NCI-H460 (cell line): ENCODE measurements at places on chromosomes 1 and 21.

GRCh38 chr1:22275626-22276395 lies 132.9 kb upstream of the WNT4 start:
- DNase-seq, result peak; percentile 16

DNA sequence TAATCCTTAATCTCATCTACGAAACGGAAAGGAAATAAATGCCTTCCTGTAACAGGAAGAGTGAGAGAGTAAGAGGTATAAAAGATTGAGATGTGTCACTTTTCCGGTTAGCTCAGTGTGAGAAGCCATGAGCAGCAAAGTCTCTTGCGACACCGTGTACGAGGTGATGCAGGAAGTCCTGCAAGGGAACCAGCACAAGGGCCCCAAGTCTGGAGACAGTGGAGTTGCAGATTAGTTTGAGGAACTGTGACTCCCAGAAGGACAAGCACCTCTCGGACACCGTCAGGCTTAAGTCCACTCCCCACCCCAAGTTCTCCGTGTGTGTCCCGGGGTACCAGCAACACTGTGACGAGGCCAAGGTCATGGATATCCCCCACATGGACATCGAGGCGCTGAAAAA lies 592.3 kb upstream of the ADGRL2 start:
- no peak for DNase-seq

DNA sequence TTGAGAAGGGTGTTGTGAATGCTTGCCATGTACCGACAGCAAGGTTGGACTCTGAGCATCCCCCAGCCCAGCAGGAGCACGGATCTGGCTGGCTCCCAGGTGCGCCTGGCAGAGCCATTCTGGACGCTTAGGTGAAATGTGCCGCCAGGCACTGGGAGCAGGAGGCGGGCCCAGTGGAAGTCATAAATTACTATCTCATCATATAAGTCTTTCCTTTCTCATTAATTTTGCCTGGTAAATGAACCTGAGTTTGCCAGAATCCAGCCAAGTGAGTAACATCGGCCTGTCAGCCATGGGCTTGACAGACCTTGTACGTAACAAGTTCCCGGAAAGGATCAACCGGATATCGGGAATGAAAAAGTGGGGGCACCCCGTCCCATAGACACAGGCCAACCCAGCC lies 179.5 kb upstream of the ARHGEF16 start:
- no peak for DNase-seq

DNA sequence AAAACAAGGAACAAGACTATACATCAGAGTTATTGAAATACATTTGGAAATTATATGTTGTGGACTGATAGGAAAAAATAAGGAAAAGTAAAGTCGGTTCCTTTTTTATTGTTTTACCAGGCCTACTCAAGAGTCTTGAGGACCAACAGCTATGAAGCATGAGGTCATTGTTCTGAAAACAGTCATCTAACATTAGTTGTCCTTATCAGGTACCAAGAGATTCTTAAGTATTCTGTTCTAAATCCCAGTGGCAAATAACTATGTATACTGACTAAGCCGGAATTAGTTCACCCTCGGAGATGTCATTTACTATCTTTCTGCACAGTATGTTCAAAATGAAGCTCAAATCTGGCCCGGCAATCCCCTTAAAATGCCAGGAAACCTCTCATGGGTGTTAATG lies 585 bp downstream of the ADGRL4 start:
- no peak for DNase-seq

DNA sequence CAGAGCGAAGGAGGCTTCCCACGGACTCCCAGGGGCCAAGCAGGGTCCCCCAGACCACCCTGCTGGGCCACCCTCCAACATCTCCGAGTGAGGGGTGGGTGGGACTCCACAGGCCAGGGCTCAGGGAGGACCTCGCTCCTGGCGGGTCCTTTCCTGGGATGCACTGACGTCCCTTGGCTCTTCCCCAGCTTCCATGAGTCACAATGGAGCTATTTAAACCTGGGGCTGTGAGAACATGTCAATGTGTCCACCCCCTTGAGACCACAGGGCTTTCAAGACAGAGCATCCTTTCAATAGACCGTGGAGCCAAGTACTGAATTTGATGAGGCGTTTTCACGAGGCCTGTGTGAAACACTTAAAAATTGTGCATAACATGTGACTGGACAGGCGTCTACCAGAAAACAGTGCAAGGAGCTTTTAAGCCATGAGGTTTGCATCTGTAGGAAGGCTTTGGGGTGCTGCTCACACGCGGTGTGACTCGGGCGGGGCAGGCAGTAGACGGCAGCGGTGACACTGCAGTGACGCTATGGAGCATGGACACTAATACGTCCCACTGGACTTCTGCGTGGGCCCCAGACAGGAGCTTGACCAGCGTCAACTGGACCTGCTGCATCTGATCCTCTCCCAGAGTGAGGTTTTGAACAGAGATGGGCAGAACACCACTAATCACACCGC lies 24.1 kb upstream of the NPHP4 start:
- DNase-seq, result no peak

- DNase-seq, result no peak
Measured at GRCh38 chr1:206472886-206473285, 2.6 kb downstream of the IKBKE start.

- DNase-seq, result no peak
Measured at GRCh38 chr1:99598738-99599411, 47.0 kb upstream of the PALMD start.

GRCh38 chr1:207022996-207023679 lies 9.4 kb downstream of the C1orf116 start:
- DNase-seq, result no peak

DNA sequence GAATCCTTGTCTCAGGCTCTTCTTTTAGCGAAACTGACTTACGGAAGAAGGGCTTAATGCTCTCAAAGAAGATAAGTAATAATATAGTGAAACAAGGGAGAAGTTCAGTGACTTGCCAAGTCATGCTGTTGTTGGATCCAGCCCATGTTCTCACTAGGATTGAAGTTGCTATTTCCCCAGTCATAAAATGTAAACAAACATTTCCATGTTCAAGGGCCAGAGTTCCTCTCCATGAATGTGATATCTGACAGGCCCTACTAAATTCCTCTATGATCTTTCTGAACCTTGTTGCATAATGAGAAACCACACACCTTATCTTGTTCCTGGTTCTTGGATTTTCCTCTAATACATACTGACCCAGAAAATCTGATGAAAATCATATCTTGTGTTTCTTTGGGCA lies 876.5 kb upstream of the B3GALT2 start:
- no peak for DNase-seq

GRCh38 chr1:234631721-234632125 lies 21.7 kb upstream of the IRF2BP2 start:
- DNase-seq, result no peak

GRCh38 chr1:207918011-207918410 lies 7.1 kb upstream of the CD34 start:
- DNase-seq, result no peak

GRCh38 chr1:234841281-234841680 lies 231.3 kb upstream of the IRF2BP2 start:
- DNase-seq, result no peak

- DNase-seq, result no peak
Measured at GRCh38 chr1:43832255-43832654, 101.3 kb upstream of the ARTN start.

DNA sequence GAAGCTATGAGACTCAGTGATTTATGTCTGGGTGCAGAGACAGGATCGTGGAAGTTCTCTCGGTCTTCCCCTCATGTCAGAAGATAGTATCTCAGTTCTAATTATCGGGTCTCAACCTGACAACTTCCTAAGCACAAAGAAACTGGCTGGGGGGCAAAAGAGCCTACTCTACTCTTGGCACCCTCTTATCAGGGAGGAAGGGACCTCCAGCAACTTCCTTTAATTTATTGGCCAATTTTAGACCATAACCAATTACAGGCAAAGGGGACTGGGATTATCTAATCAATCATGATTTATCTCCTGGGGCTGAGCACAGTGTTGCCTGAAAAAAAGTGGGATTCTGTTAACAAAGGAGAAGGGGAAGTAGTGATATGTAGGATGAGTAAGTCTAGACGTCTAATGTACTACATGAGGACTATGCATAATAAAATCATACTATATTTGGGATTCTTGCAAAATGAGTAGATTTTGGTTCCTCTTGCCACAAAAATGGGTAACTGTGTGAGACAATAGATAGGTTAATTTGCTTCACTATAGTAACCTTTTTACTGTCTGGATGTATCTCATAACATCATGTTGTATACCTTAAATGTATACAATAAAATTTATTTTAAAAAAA lies 98.8 kb downstream of the ZFYVE9 start:
- DNase-seq, result no peak

GRCh38 chr1:240030236-240030635 lies 61.4 kb upstream of the FMN2 start:
- no peak for DNase-seq

GRCh38 chr1:113792986-113793385 lies 19.3 kb downstream of the RSBN1 start:
- DNase-seq, result no peak

GRCh38 chr1:46691997-46692790 lies 20.5 kb downstream of the TEX38 start:
- DNase-seq, result no peak

DNA sequence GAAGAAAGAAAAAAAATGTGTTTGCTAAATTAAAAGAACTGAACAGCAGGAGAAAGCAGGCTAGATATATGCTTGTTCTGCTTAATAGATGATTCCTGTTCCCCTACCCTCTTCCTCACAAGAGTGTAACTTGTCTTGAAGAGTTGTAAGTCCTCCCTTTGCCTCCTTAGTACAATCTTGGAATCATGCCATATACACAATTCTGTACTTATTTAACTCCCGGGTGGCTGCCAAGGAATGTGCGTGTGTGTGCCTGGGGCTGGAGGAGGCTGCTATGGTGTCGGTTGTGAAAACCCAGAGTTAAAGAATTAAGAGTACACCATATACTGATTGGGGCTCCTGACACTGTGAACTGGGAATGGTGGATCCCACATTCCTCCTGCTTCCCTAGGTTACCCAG lies 194.2 kb downstream of the SIPA1L2 start:
- no peak for DNase-seq

DNA sequence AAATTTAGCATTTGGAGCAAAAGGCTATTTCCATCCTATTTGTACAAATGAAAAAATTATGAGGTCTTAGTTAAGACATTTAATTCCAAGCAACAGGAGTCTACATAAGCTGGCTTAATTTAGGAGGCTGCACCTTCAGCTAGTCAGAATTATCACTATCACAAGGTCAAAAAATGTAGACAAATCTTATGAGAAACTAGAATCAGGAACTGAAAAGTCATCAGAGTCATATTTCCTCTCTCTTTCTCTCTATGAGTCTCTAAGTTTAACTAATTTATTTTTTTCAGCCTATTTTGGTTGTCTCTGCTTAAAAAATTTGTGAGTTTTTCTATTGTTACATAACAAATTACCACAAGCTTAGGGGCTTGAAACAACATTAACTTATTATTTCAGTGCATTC lies 807.1 kb upstream of the PRMT6 start:
- no peak for DNase-seq

DNA sequence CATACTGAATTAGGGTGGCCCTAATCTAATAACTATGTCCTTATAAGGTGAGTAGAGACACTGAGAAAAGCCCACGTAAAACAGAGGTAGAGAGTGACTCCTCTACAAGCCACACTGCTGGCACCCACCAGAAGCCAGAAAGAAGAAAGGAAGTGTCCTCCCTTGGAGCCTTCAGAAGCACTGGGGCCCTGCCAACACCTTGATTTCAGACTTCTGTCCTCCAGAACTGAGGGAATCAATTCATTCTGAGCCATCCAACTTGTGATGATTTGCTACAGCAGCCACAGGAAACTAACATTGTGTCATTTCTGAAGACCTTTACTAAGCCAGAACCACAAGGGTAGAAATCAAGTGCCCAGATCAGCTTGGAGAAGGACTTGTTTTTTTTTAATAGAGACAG lies 15.0 kb downstream of the GNB1 start:
- DNase-seq, result no peak

DNA sequence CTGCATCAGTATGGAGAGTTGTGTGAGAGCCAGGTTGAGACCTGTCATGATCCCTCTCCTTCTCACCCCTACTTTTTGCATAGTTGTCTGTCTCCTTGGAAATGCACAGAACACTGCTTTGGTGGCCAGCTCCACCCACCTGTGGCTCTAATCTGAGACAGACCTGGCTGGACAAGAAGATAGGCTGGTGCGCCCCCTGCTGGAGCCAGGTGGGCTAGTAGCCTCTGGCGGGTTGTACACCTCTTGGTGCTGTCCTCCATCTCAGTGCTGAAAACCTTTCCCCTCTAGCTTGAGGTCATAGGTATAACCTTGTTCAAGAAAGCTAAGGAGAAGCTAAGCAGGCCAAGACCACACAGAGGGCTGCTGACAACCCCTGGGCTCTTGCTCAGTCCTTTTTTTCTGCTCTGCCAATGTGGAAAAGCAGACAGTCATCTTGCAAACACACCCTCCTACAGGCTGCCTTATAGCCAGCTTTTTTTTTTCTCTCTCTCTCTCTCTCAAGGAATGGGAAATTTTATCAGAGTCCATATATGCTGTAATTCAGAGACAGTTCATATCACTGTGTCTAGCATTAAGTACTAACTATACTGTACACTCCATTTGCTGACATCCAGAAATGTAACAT lies 58.8 kb upstream of the SPATA6 start:
- DNase-seq, result peak; percentile 50

DNA sequence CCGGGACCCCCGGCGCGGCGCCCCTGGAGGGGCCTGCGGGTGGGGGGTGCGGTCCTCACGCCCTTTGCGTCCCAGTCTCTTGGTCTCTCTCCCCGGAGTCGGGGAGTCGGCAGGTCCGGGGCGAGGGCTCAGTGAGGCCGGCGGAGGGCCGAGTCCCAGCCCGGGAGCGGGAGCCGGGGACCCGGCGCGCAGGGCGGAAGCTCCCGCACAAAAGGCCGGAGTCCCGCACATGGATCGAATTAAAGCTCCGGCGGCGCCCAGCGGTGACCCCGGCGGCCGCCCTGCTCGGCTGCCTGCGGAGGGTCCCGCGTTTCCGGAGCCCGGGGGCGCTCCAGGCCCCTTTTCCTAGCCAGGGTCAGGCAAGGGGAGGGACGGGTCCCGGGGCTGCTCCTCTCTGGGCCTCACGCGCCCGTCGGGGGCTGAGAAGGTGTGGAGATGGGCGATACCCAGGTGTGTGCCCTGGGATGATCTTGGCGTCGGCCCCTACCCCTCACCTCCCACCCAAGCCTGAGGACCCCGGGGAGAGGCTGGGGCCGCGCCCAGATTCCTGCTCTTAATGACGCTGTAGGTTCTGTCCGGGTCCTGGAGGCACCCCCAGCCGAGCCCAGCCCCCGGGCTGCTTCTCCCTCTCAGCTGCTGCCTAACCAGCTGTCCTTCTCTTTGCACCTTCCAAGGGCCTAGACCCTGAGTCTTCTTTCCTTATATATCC lies 512 bp downstream of the FBLIM1 start:
- DNase-seq, result no peak

- DNase-seq, result no peak
Measured at GRCh38 chr1:206715120-206715519, 30.4 kb downstream of the MAPKAPK2 start.

GRCh38 chr1:107710005-107710404 lies 255.0 kb downstream of the VAV3 start:
- no peak for DNase-seq

- DNase-seq, result no peak
Measured at GRCh38 chr1:91783423-91784170, 102.4 kb downstream of the TGFBR3 start.

- no peak for DNase-seq
Measured at GRCh38 chr1:169782596-169782995, 12.1 kb downstream of the METTL18 start.
